ENCODE measurements at places on chromosomes 6 and 20. TPM values are rescaled to one million over a fixed set of nuclear protein-coding genes. Genes with fewer than 3 reads are reported as not detected.
A peak's percentile ranks its signal among the peaks of the same experiment; 100 is the strongest.

PTGIS gene
- 6.2 TPM for total RNA-seq

CRISP2 gene
- not detected for total RNA-seq

ARMH2 gene
- total RNA-seq: not detected

ULBP3 gene
- 12.8 TPM for total RNA-seq

TLDC2 gene
- not detected for total RNA-seq

DNA sequence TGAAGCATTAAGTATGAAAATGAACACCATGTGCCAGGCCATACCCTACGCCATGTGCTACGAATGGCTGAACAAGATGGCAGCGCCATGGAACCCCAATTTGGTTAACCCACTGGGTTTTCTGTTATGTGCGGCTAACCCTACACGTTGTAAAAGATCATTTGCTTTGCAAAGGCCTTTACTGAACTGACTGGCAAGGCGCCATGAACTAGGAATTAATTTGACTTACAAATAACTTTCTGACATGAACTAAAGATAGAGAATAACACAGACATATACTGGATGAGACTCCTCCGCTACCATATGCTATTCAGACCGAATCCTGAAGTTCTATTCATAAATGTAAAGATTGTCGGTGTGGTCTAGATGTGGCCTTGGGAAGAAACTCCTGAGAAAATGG is 3.9 kb downstream of the CNKSR3 start:
- H3K4me1 ChIP-seq: peaks cover 15% of the 10 kb centered on the region
- no peaks in the 10 kb centered on the region for H3K36me3 ChIP-seq
- DNase-seq: no peak
- no peaks in the 10 kb centered on the region for H3K27me3 ChIP-seq
- no peak overlapping the region for H3K4me3 ChIP-seq

DNA sequence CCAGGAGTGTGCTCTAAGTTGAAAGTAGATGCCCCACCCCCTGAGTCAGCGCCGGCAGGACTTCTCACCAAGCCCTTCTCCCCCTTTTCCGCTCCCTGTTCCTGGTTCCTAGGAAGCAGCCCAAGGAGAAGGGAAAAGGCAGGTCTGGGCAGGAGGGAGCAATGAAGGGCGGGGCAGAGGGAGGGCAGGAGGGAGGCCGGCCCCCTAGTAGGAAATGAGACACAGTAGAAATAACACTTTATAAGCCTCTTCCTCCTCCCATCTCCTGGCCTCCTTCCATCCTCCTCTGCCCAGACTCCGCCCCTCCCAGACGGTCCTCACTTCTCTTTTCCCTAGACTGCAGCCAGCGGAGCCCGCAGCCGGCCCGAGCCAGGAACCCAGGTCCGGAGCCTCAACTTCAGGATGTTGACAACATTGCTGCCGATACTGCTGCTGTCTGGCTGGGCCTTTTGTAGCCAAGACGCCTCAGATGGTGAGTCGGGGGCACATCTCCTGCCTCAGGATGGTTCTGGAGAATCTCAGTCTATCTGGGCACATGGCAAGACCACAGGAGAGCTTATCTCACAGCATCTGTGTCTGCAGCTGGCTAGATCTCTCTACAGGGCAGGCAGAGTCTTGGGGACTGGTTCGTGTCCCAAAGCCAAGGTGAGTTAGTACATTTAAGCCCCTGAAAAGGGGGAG is at the start of gene PROCR:
Gene PROCR, plus strand, starts transcription at position 320 of the 681 bp plus-strand sequence. Its CDS starts 83 bp downstream, at position 403.
- peak within 1 kb of the TSS; percentile 80 for H3K4me3 ChIP-seq
- H3K36me3 ChIP-seq: peaks cover 11% of the 10 kb centered on the region
- no peaks in the 10 kb centered on the region for H3K27me3 ChIP-seq

DNA sequence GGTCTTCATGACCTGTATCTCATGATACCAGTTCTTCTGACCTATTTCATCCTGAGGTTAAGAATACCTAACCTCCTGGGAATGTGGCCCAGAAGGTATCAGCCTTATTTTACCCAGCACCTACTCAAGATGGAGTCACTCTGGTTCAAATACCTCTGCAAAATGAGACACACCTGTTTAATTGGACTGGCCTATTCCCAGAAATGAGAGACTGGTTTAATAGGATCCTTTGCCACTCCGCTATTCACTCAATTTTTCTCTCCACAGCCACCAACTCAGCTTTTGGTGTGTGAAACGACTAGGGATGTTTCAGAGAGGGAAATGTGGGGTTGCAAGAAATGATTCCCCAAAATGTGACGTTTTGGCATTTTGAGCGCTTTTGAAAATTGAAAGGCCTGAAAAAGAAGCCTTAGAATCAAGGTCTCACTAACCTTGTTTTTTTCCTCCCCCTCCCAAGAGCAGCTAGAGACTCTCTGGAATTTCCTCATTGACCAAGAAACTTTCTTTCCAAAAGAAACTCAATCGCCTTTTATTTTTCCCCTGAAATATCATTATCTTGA is 45.5 kb upstream of the RNGTT start:
- no peak overlapping the region for H3K4me3 ChIP-seq
- peaks cover 3% of the 10 kb centered on the region for H3K27me3 ChIP-seq
- no peak for DNase-seq
- H3K27ac ChIP-seq: no peak overlapping the region

DNA sequence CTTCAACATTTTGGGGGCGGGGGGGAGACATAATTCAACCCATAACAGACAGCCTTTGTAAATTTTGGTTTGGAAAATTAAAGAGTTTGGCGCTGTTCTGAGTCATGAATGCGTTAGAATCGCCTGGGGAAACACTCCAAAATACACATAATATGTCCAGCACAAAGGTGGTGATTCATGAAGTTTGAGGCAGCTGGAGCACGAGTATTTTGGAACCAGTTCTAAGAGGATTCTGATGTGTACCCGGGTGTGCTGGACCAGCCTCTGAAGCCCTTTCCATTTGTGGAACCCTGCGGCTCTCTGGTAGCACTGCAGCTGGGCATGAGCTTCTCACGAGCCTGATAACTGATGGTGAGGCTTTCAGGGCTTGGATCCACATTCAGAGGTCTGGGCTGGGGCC is 4.7 kb downstream of the GMPR start:
- H3K4me3 ChIP-seq: no peak overlapping the region
- no peak overlapping the region for H3K27ac ChIP-seq
- DNase-seq: peak; percentile 44
- no peaks in the 10 kb centered on the region for H3K27me3 ChIP-seq
- peaks cover 7% of the 10 kb centered on the region for H3K36me3 ChIP-seq

GRCh38 chr20:43925801-43926200 is 11.1 kb downstream of the TOX2 start:
- H3K36me3 ChIP-seq: no peaks in the 10 kb centered on the region
- H3K27ac ChIP-seq: no peak overlapping the region
- H3K4me3 ChIP-seq: no peak overlapping the region
- peaks cover 4% of the 10 kb centered on the region for H3K27me3 ChIP-seq

- no peaks in the 10 kb centered on the region for H3K36me3 ChIP-seq
- DNase-seq: no peak
- no peaks in the 10 kb centered on the region for H3K4me1 ChIP-seq
- H3K27ac ChIP-seq: no peak overlapping the region
- H3K4me3 ChIP-seq: no peak overlapping the region
Observed at GRCh38 chr20:20205862-20206236, 153.5 kb downstream of the CFAP61 start.

DNA sequence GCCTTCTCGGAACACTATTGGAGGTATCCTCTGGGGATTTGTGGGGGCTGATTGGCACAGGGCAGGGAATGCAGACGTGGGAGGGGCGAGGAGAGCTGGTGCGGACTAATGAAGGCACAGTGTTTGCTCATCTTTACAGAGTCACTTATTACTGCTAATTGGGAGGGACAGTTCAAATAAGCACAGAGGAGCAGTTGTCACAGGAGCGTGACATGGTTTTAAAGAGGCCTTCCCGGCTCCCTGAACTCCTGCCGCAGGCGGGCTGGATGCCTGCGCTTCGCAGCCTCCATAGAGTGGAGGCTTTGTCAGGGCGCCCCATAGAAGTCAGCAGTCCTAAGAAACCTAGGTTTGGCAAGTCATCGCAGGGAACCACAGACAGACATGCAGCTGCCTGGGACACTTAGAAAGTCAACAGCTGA is 149.6 kb downstream of the LINC00237 start:
- no peak overlapping the region for H3K4me3 ChIP-seq
- H3K27ac ChIP-seq: no peak overlapping the region
- H3K27me3 ChIP-seq: no peaks in the 10 kb centered on the region
- no peak for DNase-seq
- no peaks in the 10 kb centered on the region for H3K36me3 ChIP-seq

GRCh38 chr6:9398767-9399373 is 963.5 kb upstream of the SLC35B3 start:
- H3K4me1 ChIP-seq: no peaks in the 10 kb centered on the region
- H3K4me3 ChIP-seq: no peak overlapping the region
- H3K27ac ChIP-seq: no peak overlapping the region
- no peaks in the 10 kb centered on the region for H3K27me3 ChIP-seq
- no peak for DNase-seq

GRCh38 chr20:34693414-34693813 is 10.7 kb upstream of the TP53INP2 start:
- no peak overlapping the region for H3K27ac ChIP-seq
- no peaks in the 10 kb centered on the region for H3K36me3 ChIP-seq
- no peak overlapping the region for H3K4me3 ChIP-seq
- peaks cover 7% of the 10 kb centered on the region for H3K4me1 ChIP-seq
- no peaks in the 10 kb centered on the region for H3K27me3 ChIP-seq

GRCh38 chr6:119314885-119315272 is 34.7 kb downstream of the MAN1A1 start:
- no peak for DNase-seq
- H3K27ac ChIP-seq: no peak overlapping the region
- H3K4me3 ChIP-seq: no peak overlapping the region
- peaks cover 15% of the 10 kb centered on the region for H3K4me1 ChIP-seq

- H3K4me1 ChIP-seq: peaks cover 13% of the 10 kb centered on the region
- no peaks in the 10 kb centered on the region for H3K36me3 ChIP-seq
- no peak overlapping the region for H3K4me3 ChIP-seq
- H3K27me3 ChIP-seq: no peaks in the 10 kb centered on the region
- no peak overlapping the region for H3K27ac ChIP-seq
- DNase-seq: no peak
Observed at GRCh38 chr6:154930451-154930851, 64.7 kb upstream of the TIAM2 start.

- no peaks in the 10 kb centered on the region for H3K36me3 ChIP-seq
- H3K27me3 ChIP-seq: no peaks in the 10 kb centered on the region
- peak overlapping the region; percentile 98 for H3K27ac ChIP-seq
- peaks cover 38% of the 10 kb centered on the region for H3K4me1 ChIP-seq
- H3K4me3 ChIP-seq: no peak overlapping the region
- peak; percentile 96 for DNase-seq
Observed at GRCh38 chr6:12011276-12012037, 655 bp upstream of the HIVEP1 start.

GRCh38 chr6:152267967-152268845 is 369.0 kb downstream of the SYNE1 start:
- H3K4me3 ChIP-seq: no peak overlapping the region
- peak; percentile 52 for DNase-seq
- H3K27ac ChIP-seq: no peak overlapping the region
- H3K4me1 ChIP-seq: no peaks in the 10 kb centered on the region

GRCh38 chr6:48249071-48249470 is 138.1 kb upstream of the PTCHD4 start:
- H3K27me3 ChIP-seq: no peaks in the 10 kb centered on the region
- no peak overlapping the region for H3K27ac ChIP-seq
- no peaks in the 10 kb centered on the region for H3K36me3 ChIP-seq

- H3K4me1 ChIP-seq: no peaks in the 10 kb centered on the region
- H3K4me3 ChIP-seq: no peak overlapping the region
- H3K27me3 ChIP-seq: no peaks in the 10 kb centered on the region
- no peak overlapping the region for H3K27ac ChIP-seq
- no peaks in the 10 kb centered on the region for H3K36me3 ChIP-seq
- no peak for DNase-seq
Observed at GRCh38 chr20:16209951-16210361, 363.3 kb downstream of the KIF16B start.

DNA sequence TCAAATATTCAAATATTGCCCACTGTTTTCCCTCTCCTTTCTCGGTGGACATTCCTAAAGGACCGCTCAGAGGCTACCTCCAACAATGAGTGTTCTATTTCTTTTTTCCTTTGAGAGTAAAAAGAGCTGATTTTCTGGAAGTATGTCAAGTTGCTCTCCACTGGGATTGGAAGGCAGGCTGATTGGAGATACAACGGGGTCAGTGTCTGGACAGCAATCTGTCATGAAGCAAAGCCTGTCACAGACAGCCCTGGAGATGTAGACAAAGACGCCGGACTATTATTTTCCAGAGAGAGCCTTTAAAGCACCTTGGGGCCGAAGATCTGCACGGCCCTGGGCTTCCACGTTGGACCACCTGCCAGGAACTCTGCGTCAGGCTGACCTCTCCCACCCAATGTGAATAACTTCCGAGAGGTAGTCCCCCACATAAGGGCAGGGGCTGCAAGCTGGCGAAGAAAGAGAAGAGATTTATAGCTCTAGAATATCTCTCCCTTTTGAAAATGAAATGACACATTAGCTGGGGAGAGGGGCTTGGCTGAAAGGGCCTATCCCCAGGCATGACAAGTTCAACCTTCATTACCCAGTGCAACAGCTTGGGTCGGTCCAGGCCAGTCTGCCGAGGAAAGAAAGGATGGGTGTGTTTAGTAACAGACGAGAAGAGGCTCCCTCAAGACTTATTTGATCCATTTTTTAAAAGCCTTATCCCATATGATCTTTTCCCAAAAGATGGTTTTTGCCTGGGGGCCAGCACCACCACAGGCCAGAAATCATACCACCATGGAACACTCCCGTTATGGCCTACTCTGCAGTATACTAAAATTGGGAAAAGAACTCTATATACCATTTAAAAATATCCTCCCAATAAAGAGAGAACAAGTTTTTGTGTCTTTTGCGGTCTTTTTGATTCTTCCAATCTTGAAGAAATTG is 131.1 kb downstream of the OLIG3 start:
- no peaks in the 10 kb centered on the region for H3K27me3 ChIP-seq
- H3K36me3 ChIP-seq: no peaks in the 10 kb centered on the region
- no peak overlapping the region for H3K27ac ChIP-seq
- no peak overlapping the region for H3K4me3 ChIP-seq

GRCh38 chr6:10999994-11000393 is 44.1 kb downstream of the ELOVL2 start:
- H3K36me3 ChIP-seq: no peaks in the 10 kb centered on the region
- H3K27me3 ChIP-seq: peaks cover 4% of the 10 kb centered on the region

- no peak for DNase-seq
- H3K4me3 ChIP-seq: no peak overlapping the region
- H3K27me3 ChIP-seq: no peaks in the 10 kb centered on the region
- no peak overlapping the region for H3K27ac ChIP-seq
Observed at GRCh38 chr6:50681213-50681824, 32.0 kb upstream of the TFAP2D start.

DNA sequence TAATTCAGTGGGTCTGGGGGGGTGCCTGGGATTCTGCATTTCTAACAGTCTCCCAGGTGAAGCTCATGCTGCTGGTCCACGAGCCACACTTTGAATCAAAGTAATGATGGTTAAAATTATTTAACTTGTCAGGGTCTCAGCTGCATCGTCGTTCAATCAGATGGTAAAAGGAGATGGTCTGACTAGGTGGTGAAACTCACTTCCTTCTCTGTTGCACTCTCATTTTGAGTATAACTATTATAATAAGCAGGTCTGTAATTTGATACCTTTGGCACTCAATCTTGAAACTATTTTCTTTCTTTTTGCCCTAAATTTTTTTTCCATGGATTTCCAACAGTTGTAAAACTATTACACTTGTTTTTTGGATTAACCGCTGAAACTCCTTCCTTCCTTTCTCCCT is 292.5 kb downstream of the FARS2 start:
- no peaks in the 10 kb centered on the region for H3K4me1 ChIP-seq
- no peak overlapping the region for H3K27ac ChIP-seq
- H3K27me3 ChIP-seq: no peaks in the 10 kb centered on the region
- H3K4me3 ChIP-seq: no peak overlapping the region
